ENCODE measurements at places on chromosomes 5 and 9.

DNA sequence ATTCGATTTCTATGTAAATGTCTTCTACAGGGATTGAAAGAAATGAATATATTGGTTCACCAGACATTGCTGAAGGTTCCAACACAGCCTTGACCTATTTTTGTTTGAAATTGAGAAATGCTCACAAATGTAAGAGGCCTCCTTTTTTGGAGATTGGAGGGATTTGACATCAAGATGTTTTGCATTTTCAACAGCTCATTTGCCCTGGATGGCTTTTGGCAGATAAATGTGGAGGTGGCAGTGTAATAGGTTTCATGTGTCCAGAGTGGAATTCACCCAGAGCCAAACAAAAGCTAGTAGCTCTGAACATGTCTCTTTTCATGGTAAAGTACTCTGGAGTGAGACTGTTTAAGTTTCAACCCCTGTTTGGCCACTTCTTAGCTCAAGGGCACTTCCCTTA is 77.3 kb downstream of the PALM2AKAP2 start:
- no peak for DNase-seq

- DNase-seq = no peak
Observed at GRCh38 chr9:120372040-120372439, 207.9 kb downstream of the CDK5RAP2 start.

DNA sequence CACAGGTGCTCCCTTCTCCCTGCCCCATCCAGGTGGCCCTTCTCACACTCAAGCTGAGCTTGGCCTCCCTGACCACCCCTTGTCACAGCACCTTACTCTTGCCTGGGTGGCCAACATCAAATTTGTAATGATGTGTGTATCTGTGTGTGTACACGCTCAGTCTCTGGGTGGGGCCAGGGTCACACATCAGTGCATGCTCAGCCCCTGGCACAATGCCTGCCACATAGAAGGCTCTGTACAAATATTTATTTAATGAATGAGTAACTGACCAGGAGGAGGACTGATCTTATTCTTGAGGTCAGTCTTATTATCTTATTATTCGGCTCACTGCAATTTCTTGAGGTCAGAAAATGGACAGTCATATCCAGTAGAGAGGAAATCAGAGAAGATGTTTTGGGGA is 41.3 kb upstream of the HAND1 start:
- no peak for DNase-seq

- no peak for DNase-seq
Observed at GRCh38 chr5:171495122-171495700, 75.8 kb downstream of the FGF18 start.

- no peak for DNase-seq
Observed at GRCh38 chr5:113125371-113125770, 148.8 kb downstream of the DCP2 start.

- DNase-seq = no peak
Observed at GRCh38 chr9:99347568-99347967, 125.5 kb downstream of the SEC61B start.

DNA sequence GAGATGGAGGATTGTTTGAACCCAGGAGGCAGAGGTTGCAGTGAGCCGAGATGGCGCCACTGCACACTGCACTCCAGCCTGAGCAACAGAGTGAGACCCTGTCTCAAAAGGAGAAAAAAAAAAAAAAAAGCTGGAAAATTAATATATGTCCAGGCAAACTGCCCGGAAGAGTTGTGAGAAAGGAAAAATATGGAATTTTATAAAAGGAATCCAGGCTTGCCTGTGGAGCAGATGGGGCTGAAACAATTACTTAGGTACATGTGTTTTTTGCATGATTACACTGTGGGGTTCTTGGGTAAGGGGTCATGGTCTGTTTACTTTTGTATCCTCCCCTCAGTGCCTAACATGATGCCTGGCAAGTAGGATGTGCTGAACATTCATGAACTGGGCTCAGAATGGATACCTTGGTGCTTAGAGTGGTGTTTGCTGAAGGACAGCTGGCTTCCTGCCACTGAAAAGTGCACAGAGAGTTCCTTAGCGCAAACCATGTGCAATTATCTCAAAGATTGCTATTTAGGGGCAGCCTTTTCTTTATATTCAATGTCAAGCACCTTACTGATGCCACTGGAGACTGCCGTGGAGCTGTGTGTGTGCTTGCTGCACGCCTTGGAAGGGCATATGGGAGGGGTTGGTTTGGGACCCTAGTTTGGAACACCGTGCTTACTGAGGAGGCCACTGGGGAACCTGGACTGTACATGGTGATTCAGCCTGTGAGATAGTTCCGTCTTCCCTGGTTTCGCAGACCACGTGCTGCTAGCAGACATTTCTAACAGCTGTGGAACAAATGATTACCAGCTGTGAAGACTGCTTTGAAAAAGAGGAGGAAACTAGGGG is 78.4 kb downstream of the MAP1B start:
- DNase-seq = no peak

DNA sequence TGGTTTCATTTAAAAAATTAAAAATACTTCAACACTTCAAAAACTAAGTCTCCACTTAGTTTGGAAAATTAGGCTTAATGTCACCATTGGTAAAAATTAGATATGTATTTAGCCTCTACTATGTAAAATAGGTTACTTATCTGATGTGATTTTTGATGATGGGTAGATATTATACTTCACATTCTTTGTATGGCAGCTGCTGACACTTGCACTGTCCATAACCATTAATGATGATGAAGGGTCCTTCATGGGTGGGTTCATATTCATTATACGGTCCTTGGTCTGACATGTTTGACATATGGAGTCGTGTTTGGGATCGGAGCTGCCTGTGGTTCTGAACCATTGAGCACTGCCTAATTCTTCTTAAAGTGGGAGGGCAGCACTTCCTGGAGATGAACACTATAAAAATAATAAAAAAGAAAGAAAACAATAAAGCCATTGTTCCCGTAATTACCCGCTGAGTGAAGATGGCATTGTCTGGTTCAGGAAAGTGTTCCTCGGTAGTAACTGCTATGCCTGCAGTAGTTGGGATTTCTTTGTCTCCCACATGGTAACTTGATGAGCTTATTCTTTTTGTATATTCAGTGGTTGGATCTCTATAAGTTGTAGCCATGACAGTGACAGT is 2.2 kb downstream of the LRRTM2 start:
- no peak for DNase-seq

- no peak for DNase-seq
Observed at GRCh38 chr9:77753180-77753579, 105.1 kb upstream of the GNA14 start.

GRCh38 chr5:36017622-36018021 is 26.4 kb upstream of the UGT3A1 start:
- no peak for DNase-seq

DNA sequence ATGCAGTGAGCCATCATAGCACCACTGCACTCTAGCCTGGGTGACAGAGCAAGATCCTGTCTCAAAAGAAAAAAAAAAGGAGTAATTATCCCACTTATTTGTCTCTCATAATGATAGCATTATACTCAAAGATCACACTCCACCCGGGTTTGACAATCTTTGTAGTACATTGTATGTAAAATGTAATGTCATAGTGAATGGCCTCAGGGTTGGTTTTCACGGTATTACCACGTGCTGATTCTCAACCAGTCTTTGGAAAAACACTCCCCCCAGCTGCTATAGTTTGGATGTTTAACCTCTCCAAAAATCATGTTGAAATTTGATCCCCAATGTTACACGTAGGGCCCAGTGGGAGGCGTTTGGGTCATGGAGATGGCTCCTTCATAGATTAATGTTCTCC is 402.4 kb upstream of the GRAMD2B start:
- DNase-seq = no peak

DNA sequence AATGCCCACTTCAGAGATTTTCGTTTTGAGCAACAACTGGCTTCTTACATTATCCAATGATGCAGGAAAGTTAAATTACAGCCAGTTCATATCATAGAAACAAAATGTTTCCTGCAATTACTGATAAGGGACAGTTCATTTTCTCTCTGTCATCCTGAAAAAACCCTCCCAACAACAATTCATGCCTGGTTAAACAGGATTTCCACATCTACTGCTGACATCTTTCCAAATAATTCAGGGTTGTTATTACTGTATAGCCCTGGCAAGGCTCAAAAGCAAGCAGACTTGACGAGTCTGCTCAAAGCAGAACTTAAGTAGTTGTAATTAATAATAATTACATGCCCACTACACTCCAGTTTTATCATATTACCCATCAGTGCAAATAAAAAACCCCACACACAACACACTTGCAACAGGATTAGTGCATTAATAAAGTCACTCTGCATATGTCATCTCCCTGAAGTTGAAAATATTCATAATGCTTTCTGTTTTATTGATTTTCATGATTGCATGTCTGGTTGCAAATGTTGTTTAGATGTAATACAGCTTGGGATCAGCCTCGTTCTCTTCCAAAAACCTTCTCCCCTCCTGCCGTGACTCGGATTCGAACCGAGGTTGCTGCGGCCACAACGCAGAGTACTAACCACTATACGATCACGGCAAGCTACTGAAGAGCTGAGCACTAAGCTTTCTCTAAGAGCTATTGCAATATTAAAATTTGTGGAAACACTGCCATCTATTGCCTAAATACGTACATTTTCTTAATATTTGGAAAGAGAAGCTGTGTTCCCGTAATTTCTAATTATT is 119.6 kb upstream of the NFIB start:
- no peak for DNase-seq

DNA sequence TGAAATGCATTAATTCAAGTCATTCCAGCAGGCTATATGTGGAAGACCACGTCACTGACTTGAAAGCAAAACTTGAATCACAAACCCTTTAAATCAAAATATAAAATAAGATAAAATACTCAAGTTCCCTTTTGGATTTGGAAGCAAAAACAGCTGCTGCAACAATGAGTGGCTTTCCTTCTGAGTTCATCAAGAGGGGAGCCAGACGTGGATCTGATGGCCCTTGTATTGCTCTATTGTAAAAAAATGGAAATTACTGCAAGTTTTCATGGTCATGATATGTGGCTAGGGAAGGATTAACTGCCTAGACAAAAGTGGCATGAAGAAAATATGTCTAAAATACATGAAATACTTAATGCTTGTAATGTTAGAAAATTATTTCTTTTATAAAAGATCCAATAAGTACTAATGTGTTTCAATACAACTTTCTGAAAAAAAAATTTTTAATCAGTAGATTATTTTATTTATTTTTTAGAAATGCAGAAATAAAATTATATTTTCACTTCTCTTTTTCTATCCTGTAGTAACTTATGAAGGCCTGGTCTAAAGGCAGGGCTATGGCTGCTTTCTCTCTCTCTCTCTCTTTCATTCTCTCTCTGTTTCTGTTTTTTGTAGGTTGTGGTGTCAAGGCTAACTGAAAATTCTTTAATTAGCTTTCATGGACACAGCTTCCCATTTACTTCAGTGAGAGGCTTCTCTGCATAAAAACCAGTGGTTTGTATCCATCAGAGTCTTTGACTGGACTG is 24.0 kb downstream of the LIX1 start:
- no peak for DNase-seq

DNA sequence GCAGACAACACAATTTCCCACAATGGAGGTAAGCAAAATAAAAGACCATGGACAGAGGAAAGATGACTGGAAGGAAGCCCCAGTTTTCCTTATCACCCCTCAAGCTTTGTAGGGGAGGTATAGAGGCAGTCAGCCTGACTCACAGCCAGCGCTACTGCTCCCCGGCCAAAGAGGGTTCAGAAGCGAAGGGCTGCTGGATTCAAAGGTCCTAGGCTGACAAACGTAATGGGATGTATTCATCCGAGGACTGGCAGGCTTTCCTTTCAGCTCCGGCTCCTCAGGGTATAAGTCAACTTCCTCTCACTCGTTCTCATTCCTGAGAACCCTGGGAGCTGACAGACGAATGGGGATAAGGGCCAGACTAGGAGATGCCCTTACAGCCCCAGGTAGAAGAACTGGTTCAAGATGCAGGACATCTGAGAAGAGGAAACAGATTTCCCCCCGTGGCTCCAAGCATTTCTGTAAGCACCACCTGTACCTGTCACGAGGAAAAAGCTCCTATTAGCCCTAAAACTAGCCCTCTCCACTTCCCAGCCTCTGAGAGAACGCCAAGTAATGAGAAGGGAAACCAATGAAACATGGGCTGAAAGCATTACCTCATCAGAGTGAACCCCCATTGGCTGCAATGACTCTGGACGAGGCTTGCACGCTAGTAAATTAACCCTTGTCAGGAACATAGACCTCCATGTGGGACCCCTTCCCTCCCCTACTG is 22.1 kb upstream of the FAM13B start:
- no peak for DNase-seq

- no peak for DNase-seq
Observed at GRCh38 chr9:27047136-27047535, 41.7 kb upstream of the LRRC19 start.

- no peak for DNase-seq
Observed at GRCh38 chr9:121297389-121297788, 29.4 kb downstream of the GSN start.

GRCh38 chr5:55226934-55227663 is at the start of gene MCIDAS:
MCIDAS (minus strand) TSS chr5:55227315; CDS start chr5:55227138, 177 bp downstream.
- peak; percentile 52 for DNase-seq

DNA sequence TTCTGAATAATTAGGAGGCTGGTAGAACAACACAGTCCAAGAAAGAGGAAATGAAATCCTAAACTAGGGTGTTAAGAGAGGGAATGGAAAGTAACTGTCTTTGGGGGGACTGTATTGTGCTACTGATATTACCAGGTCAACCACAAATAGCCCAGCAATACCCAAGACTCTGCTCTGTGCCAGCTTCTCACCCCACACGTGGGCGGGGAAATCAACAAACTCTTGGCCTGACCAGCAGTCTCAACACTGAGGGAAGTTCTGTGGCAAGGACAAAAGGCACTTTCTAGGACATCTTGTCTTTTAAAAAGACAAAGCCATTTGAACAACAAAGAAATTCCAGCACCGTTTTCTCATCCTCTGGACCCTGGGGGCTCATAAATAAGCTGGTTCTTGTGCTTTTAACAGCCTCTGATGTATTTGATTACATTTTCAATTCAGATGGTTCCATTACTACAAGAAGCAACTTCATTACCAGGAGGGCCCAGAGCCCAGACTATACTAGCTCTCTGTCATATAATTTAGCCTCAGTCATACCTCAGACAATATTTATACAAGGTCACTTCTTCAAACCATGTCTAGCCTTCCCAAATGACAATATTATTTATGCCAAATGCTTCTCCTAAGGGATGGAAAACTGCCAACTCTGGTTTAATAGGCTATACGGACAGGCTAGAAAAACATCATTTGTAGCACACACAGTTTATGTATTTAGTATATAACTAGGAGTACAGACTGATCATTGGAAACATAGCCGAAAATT is 297.8 kb downstream of the CWC27 start:
- DNase-seq = no peak

DNA sequence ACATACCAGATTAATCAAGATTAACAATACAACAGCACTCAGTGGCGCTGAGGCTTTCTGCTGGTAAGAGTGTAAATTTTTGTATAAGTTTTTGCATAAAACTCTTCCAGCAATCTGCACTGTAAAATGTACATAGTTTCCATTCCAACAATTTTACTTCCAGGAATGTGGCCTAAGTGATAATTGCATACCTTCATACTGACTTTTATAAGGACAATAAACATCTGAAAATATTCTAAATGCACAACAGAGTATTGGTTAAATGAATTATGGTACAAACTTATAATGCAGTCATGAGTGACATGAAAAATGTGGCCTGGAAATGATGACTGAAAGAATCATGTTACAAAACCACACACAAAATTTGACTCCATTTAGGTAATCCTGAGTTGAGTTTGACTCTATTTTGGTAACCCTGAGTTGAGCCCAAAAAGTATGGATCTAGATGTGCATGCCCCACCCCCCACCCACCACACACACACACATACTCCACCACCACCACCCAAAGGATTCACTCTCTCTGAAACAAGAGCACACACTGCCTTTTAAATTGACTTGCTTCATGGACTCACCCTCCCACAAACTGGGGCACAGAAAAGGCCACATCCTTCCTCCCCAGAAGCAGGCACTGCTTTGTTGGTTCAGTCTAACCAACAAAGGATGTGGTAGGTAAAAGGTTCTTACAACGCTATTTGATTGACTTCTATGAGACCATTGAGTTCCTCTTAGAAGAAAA is 137.6 kb downstream of the SUSD1 start:
- DNase-seq = no peak

All from endothelial cell (in vitro differentiated cells).